Fibroblast of skin of scalp (primary cell): ENCODE measurements at places on chromosomes 6 and 20.

DNA sequence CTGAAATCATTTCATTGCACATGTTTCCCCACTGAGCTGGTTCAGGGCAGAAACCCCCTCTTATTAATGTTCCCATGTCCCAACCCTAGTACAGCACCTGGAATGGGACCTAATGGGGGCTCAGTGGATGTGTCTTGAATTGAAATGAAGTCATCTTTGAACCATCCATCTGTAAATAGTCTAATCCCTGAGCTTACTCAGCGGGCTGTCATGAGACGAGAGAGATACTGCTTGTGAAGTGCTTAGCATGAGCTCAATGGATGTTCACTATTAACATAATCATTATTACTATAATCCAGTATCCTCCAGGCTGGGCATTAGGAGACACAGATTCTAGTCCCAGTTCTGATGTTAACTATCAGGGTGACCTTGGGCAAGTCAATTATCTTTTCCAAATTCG lies 106.6 kb upstream of the LRFN2 start:
- DNase-seq = no peak

DNA sequence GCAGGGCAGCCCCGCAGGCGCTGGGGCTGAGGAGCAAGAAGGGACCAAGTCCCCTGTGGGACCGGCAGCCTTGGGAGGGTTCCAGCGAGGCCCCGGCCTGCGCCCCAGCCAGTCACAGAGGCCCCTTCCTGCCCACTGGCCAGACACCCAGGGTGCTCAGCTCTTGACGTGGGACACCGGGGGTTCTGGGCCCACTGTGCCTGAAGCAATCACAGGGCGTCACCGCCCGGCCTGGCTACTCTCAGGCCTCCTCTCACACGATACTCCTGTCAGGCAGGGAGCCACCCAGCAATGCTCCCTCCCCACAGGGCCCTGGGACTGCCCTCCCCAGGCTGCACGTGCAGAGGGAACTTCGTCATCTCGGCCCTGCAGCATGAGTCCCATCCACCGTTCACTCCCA lies 14.5 kb downstream of the TAF4 start:
- no peak for DNase-seq

GRCh38 chr20:6142348-6142993 lies 19.6 kb upstream of the FERMT1 start:
- DNase-seq = peak; percentile 48

DNA sequence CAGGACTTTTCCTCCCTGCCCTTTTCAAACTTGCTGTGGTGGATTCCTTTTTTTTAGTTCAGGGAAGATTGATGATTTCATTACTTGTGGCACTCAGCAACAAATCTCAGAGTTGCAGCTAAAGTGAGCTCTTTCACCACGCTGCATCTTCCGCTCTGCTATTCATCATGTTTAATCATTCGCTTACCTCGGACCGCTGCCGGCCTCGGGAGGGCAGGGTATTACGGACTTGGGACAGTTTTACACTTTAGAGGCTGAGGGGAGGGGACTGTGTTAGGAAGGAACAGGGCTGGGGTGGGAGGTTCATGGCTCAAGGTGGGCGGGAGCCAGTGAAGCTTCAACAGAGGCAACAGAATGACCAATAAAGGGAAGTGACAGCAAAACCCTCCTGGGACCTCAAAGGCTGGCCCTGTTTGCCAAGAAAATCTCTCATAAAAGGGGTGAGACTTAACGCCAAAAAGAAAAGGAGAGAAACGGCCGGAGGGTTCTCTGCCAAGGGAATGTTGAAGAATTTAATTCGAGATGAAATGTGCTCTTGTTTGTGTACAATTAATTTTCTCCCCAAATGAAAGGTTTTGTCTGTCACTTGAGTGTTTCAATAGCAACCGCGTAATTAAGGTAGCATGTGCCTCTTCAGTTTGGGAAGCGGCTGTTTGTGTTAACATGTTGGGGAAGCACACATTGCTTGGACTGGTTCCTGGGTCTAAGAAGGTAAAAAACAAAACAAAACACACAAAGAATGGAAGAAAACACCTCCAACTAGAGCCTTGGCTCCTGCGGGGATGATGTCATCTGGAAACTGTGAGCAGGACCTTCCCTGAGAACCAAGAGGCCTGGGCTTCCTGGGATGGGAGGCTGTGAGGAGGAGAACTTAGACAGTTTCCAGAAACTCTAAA lies 72.5 kb upstream of the SULF2 start:
- DNase-seq = peak; percentile 48

GRCh38 chr6:52359403-52359802 lies 2.5 kb upstream of the PAQR8 start:
- no peak for DNase-seq
